ENCODE measurements at places on chromosomes 13 and 19.

DNA sequence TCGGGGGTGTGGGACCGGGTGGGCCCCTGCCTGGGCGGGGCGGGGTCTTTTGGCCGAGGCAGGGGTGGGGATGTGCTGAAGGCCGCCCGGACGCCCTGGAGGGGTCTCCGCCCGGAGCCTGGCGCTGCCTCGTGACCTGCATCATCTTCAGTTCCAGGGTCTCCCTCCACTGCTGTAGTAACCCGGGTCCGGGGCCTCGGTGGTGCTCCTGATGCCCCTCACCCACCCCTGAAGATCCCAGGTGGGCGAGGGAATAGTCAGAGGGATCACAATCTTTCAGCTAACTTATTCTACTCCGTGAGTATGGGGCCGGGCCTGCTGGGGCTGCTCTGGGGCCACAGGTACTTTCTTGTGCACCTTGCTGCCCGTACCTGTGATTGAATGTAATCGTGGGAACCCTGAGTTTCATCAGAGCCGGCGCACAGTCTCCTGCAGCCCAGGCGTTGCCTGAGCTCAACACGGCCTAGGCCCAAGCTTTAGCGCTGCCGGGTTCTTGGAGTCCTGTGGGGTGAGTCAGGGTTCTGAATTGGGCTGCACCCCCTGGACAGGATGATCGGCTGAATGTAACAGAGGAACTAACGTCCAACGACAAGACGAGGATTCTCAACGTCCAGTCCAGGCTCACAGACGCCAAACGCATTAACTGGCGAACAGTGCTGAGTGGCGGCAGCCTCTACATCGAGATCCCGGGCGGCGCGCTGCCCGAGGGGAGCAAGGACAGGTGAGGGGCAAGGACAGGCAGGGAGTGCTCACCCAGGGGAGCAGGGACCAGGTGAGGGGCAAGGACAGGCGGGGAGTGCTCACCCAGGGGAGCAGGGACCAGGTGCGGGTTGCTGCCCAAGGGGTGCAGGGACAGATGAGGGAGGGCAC, 10.5 kb downstream of the PEAK3 start:
- DNase-seq = no peak

DNA sequence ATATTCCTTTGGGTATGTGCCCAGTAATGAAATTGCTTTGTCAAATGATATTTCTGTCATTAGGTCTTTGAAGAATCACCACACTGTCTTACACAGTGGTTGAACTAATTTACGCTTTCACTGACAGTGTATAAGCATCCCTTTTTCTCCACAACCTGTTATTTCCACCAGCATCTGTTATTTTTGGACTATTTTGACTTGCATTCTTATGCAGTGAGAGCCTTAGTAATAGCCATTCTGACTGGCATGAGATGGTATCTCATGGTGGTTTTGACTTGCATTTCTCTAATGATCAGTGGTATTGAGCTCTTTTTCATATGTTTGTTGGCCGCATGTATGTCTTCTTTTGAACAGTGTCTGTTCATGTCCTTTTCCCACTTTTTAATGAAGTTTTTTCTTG, 92.0 kb upstream of the SPATA13 start:
- DNase-seq = no peak

DNA sequence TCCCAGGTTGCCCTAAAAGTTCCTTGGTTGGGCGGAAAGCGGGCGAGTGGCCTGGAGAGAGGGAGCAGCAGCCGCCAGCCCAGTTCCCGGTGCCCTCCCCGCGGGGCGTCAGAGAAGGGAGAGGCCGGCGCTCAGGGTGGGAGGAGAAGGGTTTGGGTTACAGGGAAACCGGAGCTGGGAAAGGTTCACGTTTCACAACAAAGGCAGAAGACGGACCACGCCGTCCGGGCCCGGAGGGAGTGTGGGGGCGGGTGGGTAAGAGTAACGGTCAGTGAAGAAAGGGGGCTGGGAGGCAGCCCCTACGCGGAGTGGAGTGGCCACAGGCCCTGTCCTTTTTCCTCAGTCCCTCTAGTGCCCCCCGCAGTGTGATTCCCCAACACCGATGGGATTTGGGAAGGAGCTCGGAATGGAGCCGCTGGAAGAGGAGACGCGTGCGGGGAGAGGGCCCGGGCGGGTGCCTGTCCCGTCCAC, 1.6 kb downstream of the SIX5 start:
- DNase-seq = peak; percentile 77

- no peak for DNase-seq
These were observed 22.1 kb downstream of the CLEC11A start for GRCh38 chr19:50745221-50745620.

GRCh38 chr13:37918751-37919150, 49.2 kb upstream of the TRPC4 start:
- DNase-seq = no peak

GRCh38 chr19:14683439-14683838, 6.4 kb upstream of the ZNF333 start:
- no peak for DNase-seq

DNA sequence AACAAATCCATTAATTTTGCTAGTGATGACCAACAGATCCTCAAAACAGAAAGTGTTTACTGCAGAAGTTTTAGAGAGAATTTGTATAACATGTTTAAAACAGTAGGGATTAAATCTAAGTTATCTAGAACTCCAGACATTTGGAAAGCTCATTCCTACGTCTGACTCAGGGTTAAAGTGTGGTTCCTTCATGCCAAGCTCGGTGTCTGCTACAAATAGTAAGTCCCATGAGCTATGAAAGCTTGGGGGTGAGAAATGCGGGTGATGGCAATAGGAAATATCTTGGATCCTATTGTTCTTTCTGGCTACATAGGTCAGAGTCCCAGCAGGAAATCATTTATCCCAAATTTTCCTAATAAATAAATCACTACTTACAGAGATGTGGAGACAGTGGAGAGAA, 867.1 kb downstream of the UQCRFS1 start:
- no peak for DNase-seq

DNA sequence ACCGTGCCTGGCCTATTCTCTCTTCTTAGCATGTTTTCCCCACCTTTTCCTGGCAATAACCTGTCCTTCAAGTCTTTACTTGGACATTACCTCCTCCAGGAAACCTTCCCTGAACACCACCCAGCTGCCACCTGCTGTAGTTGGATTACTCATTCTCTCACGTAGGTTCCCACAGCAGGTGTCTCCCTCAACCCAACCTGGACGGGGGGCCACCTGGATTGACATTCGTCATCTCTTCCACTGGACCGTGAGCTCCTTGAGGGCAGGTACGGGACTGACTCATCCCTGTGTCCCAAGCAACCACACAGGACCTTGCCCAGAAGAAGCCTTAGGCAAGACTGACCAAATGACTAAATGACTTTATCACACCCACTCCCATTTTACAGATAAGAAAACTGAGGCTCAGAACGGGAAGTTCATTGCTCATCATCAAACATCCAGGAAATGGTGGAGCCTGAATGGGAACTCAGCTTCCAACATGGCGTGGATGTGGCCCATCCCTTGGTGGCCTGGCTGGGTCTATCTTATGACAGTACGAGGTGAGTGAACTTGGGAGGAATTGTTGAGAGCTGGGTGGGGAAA, 3.5 kb upstream of the KLK6 start:
- DNase-seq = no peak

DNA sequence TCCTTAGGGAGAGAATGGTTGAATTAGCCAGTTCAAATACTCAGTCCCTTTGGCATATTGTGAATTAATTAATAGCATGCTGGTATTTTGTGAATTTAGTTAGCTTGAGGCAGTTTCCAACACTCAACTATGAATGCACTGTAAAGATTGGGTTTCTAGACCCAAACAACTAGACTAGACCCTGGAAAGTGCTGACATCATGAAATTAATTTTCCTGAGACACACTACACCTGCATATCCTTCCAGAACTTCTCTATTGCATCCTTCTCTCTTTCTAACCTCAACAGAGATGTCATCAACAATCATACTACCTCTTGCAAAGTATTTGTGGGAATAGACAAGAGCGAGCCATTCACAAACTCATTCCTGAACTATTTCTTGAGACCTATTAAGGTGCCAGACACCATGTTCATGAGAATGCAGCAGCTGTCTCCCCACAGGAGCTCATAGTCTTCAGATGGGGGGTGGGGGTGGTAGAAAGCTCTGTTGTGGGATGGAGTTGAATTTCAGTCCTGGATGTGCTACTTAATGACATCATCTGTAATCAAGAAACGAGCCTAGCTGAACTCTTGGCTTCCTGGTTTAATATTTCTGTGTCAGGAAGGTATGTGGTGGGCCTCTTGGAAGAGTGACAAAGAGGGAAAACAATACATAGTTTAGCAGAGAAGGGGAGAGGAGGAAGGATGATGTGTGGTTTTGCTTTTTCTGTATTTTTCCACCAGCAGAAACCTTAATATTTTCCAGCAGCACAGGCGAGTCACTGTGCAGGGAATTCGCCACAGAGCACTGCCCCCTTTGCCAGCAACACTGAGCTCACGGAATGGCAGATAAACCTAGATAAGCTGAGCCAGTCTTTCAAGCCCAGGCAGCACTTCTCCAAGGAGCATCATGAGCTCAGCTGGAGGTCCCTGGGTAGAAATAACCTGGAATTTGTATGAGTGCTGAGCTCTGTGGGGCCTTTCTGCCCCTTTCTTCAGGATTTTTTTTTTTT, 53.1 kb upstream of the CYSLTR2 start:
- peak; percentile 70 for DNase-seq

- DNase-seq = no peak
These were observed 3.7 kb downstream of the LILRB3 start for GRCh38 chr19:54218960-54219661.

DNA sequence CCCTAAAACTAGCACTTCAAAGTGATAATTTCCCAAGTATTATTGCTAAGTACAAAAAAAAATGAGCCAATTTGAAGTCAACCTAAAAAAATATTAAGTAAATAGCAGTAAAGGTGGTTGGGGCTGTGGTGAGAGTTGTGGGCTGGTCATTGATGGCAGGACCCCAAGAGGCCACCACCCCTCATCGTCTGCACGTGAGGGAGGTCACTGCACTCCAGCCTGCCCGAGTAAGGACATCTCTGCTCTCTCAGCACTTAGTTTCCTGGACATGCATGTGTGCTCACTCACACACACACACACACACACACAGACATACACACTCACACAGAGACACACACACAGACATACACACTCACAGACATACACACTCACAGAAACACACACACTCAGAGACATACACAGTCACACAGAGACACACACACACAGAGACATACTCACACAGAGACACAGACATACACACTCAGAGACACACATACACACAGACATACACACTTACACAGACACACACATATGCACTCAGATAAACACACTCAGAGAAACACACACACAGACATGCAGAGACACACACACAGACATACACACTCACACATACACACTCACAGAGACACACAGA, 127.2 kb upstream of the SOX1 start:
- no peak for DNase-seq

GRCh38 chr13:98650396-98651107, 73.6 kb upstream of the STK24 start:
- DNase-seq = no peak

GRCh38 chr19:14425696-14426138, 6.6 kb upstream of the DDX39A start:
- DNase-seq = peak; percentile 35

DNA sequence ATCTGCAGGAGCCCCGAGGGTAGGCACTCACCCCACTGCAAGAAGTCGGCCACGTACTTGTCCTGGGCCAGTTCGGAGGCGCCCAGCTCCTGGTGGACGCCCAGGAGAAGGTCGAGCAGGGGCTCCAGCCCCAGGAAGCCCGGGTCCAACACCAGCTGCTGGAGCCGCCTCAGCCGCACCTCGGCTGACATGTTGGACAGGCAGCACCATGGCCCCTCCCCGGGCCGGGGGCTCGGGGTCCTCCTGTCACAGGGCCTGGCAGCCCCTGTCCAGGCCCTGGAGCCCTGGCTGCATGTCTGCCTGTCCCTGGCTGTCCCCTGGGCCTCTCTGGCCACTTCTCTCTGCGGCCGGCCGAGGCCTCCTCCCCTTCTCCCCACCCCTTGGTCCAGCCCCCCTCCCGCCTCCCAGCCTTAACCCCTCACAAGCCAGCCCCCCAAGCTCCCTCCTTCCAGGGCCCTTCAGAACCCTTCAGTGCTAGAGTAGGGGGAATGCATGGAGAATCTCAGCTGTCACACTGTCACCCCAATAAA, at the start of gene DMPK:
DMPK (minus strand) TSS at position 329 of the 530 bp plus-strand sequence; CDS start at position 191, 138 bp downstream.
- DNase-seq = no peak
